Sigmoid colon (tissue), 7 donors: ENCODE measurements at places on chromosomes 3 and 15. TPM values are rescaled to one million over a fixed set of nuclear protein-coding genes. Genes with fewer than 3 reads are reported as not detected.

GRIP2 gene
- total RNA-seq, result 1.7 TPM

FBXO40 gene
- total RNA-seq, result not detected

POLQ gene
- total RNA-seq, result 0.55 TPM

CCDC54 gene
- total RNA-seq, result not detected

DLL4 gene
- 5.0 TPM for total RNA-seq

MOBP gene
- total RNA-seq, result not detected

ALDH1L1 gene
- total RNA-seq, result 32.0 TPM

ECE2 gene
- 2.3 TPM for total RNA-seq

LDHAL6B gene
- not detected for total RNA-seq

IL16 gene
- total RNA-seq, result 6.2 TPM

ARPIN gene
- total RNA-seq, result 22.5 TPM

CISH gene
- total RNA-seq, result 4.2 TPM

CFAP44 gene
- 5.7 TPM for total RNA-seq

ALDH1A2 gene
- total RNA-seq, result 12.5 TPM

NAALADL2 gene
- total RNA-seq, result 10.7 TPM

ZPLD1 gene
- not detected for total RNA-seq

ILDR1 gene
- not detected for total RNA-seq

PRTG gene
- total RNA-seq, result 2.2 TPM

GXYLT2 gene
- 6.8 TPM for total RNA-seq

ADAMTS9 gene
- 45.4 TPM for total RNA-seq

NMB gene
- 3.0 TPM for total RNA-seq

ALDH1A3 gene
- total RNA-seq, result 71.2 TPM

ZNF501 gene
- total RNA-seq, result 6.9 TPM

MGLL gene
- total RNA-seq, result 46.8 TPM

STAC gene
- 17.4 TPM for total RNA-seq

CLDN16 gene
- not detected for total RNA-seq

FAIM gene
- total RNA-seq, result 6.6 TPM

ZNF620 gene
- 3.6 TPM for total RNA-seq

RARRES1 gene
- 40.6 TPM for total RNA-seq

EOMES gene
- not detected for total RNA-seq

TNIK gene
- total RNA-seq, result 13.9 TPM

ATP13A5 gene
- total RNA-seq, result 1.8 TPM

PLSCR2 gene
- not detected for total RNA-seq

FGF7 gene
- 105 TPM for total RNA-seq

SGO1 gene
- not detected for total RNA-seq

CGNL1 gene
- 7.2 TPM for total RNA-seq

FYTTD1 gene
- 63.9 TPM for total RNA-seq

INSYN1 gene
- total RNA-seq, result 5.1 TPM

GOLGA6B gene
- not detected for total RNA-seq

JMJD7 gene
- total RNA-seq, result 14.0 TPM

CPOX gene
- total RNA-seq, result 17.4 TPM

MCF2L2 gene
- 4.6 TPM for total RNA-seq

NLGN1 gene
- total RNA-seq, result 33.5 TPM

CMTM7 gene
- 7.1 TPM for total RNA-seq

HEMK1 gene
- total RNA-seq, result 5.0 TPM

RTP1 gene
- total RNA-seq, result not detected
